ENCODE measurements at places on chromosomes 2 and 18.

DNA sequence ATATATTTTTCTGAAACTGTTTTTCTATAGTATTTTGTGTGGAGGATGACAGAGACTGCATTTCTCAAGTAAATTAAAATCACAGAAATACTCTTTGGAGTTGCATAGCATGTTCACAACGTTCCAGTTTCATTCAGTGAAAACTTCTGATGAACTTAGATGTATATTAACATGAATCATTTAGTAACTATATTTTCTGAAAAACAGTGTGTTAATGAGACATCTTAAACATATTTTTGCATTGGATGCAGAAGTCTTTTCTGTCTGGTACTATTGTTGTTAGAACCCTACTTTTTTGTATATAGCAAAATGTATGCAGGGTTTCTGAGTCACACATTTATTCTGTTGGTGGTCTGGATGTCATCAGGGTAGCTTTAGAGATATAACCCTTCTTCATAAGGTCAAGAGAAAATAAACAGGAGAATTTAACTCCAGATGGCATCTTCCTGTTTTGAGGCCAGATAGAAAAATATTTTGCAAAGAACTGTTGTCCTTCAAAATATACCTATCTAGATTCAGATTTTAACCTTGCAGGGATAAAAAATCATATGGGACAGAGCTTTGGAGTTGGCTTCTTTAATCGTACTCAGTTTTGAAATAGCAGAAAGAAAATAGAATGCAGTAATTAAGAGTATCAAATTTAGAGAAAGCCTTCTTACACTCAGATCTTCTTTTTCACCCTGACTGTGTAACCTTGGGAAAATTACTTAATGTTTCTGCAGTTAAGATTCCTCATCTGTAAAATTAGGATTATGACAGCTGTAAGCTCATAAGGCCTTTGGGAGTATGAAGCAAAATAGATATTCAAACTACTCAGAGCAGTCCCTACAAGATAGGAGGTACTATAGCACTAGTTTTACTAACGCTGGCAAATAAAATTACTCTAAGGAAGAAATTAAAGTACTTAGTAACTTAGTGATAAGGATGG is 5.3 kb downstream of the COL3A1 start:
- no peak for DNase-seq

DNA sequence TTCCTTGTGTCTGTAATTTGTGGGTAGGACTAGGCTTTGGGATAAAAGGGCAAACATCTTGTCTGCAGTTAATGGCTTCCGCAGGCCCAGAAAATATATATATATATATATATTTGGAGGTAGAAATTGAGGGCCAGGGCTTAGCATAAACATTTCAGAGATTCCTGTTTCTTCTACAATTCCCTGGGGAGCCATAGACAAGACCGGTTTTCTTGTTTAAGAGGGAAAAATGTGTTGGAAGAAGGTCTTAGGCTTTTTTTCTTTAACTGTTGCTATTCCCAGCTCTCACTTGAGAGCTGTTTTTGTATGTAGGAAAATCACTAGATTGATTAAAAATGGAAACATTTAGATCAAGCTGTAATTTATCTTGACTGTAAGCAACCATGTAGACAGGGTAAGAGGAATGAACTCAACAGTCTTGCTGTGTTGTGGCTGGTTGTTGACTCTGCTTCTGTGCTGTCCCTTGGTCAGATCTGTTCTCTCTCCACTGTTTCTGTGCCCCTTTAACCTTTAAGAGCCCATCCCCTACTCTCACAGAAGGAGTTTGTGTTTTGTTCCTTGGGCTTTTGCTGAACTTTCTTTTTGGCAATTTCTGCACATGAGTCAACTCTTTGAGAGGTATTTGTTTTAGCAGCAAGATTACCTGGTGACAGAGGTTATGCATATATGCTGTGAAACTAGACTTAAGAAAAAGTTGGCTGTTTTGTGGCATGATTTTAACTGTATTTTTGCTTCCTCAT is 58.3 kb downstream of the EFEMP1 start:
- DNase-seq, result no peak

DNA sequence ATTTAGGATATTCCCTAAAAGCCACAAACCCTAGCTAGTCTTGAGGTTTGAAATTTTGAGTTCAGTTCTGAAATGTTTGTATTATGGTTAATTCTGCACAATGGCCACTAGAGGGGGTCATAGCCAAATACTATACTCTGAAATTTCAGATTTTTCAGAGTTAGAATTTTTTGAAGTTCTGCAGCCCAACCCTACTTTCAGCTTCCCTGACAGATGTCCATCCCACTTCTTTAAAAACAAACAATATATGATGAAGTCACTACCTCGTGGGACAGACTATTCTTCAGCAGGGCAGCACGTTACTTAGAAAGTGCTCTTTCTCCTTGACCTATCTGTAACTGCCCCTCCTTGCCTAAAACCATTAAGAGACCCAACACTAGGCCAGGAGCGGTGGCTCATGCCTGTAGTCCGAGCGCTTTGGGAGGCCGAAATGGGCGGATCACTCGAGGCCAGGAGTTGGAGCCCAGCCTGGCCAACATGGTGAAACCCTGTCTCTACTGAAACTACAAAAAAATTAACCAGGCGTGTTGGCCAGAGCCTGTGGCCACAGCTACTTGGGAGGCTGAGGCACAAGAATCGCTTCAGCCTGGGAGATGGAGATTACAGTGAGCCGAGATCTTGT is 48.2 kb upstream of the PAPOLG start:
- DNase-seq, result no peak

DNA sequence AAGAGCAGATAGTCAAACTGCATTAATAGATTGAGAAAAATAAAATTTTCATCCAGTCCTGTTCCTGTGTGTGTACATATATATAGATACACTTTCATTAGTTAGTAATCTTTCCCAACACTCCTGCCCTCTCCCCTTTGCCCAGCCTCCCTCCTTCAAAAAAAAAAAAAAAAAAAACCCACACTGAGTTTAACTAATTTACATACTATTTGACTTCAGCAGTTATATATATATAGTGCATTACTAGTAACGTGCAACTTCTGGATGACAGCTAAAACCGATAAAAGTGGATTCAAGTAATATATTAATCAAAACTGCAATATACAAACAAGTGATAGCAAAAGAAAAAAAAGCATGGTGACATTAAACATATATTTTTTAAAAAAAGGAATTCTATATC is 1.4 kb downstream of the FIGN start:
- no peak for DNase-seq

DNA sequence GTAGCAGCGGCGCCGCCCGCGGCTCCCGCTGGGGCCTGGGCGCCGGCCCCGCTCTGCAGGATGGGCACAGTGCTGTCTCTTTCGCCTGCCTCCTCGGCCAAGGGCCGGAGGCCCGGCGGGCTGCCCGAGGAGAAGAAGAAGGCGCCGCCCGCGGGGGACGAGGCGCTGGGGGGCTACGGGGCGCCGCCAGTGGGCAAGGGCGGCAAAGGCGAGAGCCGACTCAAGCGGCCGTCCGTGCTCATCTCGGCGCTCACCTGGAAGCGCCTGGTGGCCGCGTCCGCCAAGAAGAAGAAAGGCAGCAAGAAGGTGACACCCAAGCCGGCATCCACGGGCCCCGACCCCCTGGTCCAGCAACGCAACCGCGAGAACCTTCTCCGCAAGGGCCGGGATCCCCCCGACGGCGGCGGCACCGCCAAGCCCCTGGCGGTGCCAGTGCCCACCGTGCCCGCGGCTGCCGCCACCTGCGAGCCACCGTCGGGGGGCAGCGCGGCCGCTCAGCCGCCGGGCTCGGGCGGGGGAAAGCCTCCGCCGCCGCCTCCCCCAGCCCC is 369 bp downstream of the CDK5R2 start:
- DNase-seq, result no peak

All from activated naive CD4-positive, alpha-beta T cell (primary cell).